ENCODE measurements at places on chromosomes 12 and 14.

GRCh38 chr12:45348986-45349385 is 133.1 kb downstream of the ANO6 start:
- no peak for DNase-seq

GRCh38 chr12:24133384-24133783 is 183.9 kb upstream of the SOX5 start:
- DNase-seq, result no peak

DNA sequence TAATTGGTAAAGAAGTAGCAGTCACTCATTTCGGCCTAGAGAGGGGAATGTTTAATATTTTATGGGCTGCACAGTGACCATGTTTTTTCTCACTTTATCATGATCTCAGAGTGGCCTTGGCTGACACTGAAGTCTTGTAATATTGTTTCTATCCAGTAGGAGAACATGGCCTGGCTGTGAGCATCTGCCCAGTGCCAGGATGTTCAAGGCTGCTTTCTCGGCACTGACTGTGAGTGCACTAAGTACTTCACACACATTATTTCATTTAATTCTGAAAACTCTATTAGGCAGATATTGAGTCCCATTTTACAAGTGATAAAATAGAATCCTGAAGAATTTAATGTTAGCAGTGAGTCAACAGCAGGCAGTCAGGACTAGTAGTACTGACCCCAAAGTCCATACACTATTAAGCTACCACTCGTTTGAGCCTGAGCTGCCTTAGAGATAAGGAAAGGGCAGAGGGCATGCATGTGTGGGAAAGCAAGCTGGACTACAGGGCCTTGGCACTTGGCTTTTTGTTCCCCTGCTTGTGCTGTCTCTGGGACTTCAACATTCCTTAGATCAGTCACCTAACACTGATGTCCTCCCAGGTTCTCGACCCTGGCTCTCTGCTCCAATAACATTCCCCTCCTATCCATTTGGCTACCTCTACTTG is 42.2 kb upstream of the APPL2 start:
- no peak for DNase-seq

DNA sequence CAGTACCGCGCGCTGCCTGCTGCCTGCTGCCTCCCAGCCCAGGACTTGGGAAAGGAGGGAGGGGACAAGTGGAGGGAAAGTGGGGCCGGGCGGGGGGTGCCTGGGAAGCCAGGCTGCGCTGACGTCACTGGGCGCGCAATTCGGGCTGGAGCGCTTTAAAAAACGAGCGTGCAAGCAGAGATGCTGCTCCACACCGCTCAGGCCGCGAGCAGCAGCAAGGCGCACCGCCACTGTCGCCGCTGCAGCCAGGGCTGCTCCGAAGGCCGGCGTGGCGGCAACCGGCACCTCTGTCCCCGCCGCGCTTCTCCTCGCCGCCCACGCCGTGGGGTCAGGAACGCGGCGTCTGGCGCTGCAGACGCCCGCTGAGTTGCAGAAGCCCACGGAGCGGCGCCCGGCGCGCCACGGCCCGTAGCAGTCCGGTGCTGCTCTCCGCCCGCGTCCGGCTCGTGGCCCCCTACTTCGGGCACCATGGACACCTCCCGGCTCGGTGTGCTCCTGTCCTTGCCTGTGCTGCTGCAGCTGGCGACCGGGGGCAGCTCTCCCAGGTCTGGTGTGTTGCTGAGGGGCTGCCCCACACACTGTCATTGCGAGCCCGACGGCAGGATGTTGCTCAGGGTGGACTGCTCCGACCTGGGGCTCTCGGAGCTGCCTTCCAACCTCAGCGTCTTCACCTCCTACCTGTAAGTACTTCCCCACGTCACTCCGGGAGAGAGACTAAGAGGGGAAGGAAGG is at the start of gene LGR5:
TSS of gene LGR5 (plus strand) at position 186 of the 732 bp plus-strand sequence. CDS start at position 469, 283 bp downstream.
- DNase-seq, result no peak

DNA sequence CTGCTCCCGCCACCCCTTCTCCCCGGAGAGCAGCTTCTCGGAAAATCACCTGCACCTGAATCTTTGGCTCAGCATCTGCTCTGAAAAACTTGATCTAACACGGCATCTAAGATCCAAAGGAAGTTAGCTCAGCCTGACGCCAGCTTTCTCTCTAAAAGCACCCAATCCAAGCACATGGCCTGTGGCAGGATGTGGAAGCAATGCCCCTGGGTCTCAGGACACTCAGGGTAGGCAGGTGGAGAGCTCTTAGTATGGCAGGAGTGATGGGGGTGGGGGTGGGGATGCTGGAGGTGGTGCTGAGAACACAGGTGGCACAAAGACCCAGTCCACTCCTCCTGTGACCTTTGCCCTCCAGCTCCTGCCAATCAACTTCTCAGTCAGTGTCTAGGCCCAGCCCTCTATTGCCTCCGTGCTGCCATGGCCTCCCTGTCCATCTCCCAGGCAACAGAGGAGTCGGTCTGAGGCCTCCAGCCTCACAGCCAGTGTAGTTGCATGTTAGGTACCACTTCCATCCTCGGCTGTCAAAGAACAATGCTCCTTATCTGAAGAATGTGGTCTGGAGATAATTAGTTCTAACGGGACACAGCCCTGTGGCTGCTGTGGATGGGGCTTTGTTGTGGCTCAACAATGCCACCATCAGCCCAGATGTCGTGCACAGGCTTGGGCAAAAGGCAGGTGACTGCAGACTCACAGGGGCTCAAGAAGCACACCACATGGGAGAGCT is 180.0 kb upstream of the C14orf180 start:
- DNase-seq, result no peak
